Central memory CD4-positive, alpha-beta T cell (primary cell): ENCODE measurements at places on chromosomes 3 and 15.
A peak's percentile ranks its signal among the peaks of the same experiment; 100 is the strongest.

DNA sequence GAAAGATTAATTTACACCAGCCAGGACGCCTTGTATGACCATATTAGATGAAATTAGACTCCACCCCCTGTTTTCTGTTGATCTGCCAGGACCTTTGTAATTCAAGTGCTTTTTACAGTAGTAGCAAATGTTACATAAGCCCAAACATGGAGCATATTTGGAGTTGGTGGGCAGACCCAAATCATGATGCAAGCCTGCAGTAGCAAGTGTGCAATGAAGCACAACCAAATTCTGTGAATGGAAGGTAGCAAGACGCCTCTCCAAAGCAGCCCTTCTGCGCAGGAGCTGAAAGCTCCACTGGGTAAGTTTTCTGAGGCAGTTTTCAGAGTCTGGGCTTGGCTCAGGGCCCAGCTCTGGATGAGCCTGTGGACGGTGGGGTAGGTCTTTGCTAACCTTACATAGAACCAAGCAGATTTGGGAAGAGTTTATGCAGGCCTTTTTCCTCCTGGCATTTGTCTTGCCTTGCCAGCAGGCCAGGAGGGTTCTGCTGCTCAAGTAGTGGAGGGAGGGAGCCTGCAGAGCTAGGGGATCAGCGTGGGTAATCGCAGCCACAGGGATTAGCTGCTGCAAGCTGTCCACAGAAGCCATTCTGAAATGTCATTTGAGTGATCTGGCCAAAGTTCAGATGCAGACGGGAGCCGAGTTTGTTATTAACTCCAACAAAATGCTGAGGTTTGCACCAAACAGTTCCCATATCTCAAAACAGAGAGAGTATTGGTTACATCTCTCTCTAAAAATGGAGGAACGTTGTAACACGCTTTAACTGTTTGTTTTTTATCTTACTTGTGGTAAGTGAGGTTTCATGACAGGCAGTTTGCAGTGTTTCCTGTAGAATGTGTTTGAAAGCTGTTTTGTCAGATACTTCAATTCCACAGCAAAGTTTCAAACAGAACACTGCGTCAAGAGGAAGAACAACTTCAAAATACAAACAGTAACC is 55.4 kb downstream of the PSMD6 start:
- peak; percentile 88 for DNase-seq

GRCh38 chr3:145943952-145944351 is 217.0 kb downstream of the PLOD2 start:
- no peak for DNase-seq

- no peak for DNase-seq
These were observed 218.9 kb downstream of the PLOD2 start for GRCh38 chr3:145942052-145942451.

- no peak for DNase-seq
These were observed 46.3 kb downstream of the GASK1A start for GRCh38 chr3:43025423-43025822.

GRCh38 chr15:79410237-79410636 is 21.9 kb upstream of the MINAR1 start:
- no peak for DNase-seq
